CD4-positive, alpha-beta T cell (primary cell): ENCODE measurements at places on chromosomes 1 and 21. TPM values are rescaled to one million over a fixed set of nuclear protein-coding genes. Genes with fewer than 3 reads are reported as not detected.

- H3K36me3 ChIP-seq, result no peaks in the 10 kb centered on the region
- DNase-seq, result no peak
- H3K4me1 ChIP-seq, result peaks cover 16% of the 10 kb centered on the region
- H3K27ac ChIP-seq, result no peak overlapping the region
- no peaks in the 10 kb centered on the region for H3K27me3 ChIP-seq
- no peak overlapping the region for H3K4me3 ChIP-seq
Observed at GRCh38 chr1:226104671-226105121, 42.2 kb downstream of the H3-3A start.

DNA sequence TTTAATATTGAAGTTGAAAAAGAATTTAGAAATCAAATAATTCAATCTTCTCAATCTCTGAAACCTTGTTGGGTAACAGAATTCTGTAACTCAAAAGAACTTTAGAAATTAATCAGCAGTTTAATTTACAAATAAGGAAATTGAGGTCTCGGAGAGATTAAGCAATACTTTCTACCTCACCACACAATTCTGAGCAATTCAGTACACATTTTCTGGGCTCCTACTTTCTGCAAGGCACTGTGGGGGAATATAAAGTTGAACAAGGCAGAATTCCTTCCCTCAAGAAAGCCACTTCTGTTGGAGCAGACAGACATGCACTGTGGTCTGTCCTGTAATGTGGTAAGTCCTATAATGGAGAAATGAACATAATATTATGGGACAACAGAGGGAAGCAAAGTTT lies 47.7 kb downstream of the MEF2D start:
- no peak for DNase-seq
- no peak overlapping the region for H3K27ac ChIP-seq
- H3K36me3 ChIP-seq, result no peaks in the 10 kb centered on the region
- H3K27me3 ChIP-seq, result no peaks in the 10 kb centered on the region

GRCh38 chr1:6500544-6501278 lies 9.2 kb upstream of the PLEKHG5 start:
- no peaks in the 10 kb centered on the region for H3K36me3 ChIP-seq
- no peak overlapping the region for H3K27ac ChIP-seq
- peaks cover 27% of the 10 kb centered on the region for H3K4me1 ChIP-seq
- no peak overlapping the region for H3K4me3 ChIP-seq

- DNase-seq, result no peak
- H3K4me3 ChIP-seq, result no peak overlapping the region
- no peaks in the 10 kb centered on the region for H3K36me3 ChIP-seq
Observed at GRCh38 chr1:59738152-59738551, 76.6 kb upstream of the HOOK1 start.

DNA sequence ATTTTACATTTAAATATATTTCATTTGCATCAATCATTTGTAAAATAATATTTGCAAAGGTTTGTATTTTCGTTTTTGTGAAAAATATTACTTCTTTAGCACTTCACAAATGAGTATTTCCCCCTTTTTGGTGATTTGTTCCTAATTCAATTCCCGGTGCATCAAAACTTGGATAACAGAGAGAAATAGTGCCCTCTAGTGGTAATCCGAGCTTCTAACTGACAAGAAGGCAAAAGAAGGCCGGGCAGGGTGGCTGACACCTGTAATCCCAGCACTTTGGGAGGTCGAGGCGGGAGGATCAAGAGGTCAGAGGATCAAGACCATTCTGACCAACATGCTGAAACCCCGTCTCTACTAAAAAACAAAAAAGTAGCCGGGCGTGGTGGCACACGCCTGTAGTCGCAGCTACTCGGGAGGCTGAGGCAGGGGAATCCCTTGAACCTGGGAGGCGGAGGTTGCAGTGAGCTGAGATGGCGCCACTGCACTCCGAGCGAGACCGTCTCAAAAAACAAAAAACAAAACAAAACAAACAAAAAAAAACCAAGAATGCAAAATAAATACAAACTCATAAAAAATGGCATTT lies 137.7 kb downstream of the COL11A1 start:
- H3K36me3 ChIP-seq, result no peaks in the 10 kb centered on the region
- H3K27me3 ChIP-seq, result no peaks in the 10 kb centered on the region
- no peak overlapping the region for H3K27ac ChIP-seq
- peak; percentile 16 for DNase-seq
- no peak overlapping the region for H3K4me3 ChIP-seq

- no peaks in the 10 kb centered on the region for H3K27me3 ChIP-seq
- H3K4me1 ChIP-seq, result no peaks in the 10 kb centered on the region
- H3K27ac ChIP-seq, result no peak overlapping the region
Observed at GRCh38 chr1:244709476-244710368, 56.8 kb downstream of the DESI2 start.

GRCh38 chr1:246891105-246891504 lies 40.6 kb downstream of the AHCTF1 start:
- H3K27me3 ChIP-seq, result no peaks in the 10 kb centered on the region
- H3K4me1 ChIP-seq, result no peaks in the 10 kb centered on the region
- no peak overlapping the region for H3K4me3 ChIP-seq
- H3K27ac ChIP-seq, result no peak overlapping the region

DNA sequence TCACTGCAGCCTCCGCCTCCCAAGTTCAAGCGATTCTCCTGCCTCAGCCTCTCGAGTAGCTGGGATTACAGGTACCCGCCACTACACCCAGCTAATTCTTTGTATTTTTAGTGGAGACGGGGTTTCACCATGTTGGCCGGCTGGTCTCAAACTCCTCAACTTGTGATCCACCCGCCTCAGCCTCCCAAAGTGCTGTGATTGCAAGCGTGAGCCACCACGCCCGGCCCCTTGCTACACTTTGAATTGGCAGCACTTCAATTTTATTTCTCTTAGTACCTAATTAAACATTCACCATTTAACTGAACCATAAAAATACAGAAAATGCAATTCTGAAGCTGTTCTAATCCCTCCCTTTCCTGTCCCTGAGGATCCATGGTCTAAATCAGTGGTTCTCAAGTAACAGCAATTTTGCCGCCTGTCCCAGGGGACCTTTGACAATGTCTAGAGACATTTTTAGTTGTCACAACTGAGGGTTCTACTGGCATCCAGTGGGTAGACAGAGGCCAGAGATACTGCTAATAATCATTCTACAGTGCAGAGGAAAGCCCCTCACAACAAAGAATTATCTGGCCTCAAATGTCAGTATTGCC lies 4.3 kb upstream of the BCL2L15 start:
- peaks cover 7% of the 10 kb centered on the region for H3K4me1 ChIP-seq
- DNase-seq, result no peak
- no peak overlapping the region for H3K4me3 ChIP-seq

DNA sequence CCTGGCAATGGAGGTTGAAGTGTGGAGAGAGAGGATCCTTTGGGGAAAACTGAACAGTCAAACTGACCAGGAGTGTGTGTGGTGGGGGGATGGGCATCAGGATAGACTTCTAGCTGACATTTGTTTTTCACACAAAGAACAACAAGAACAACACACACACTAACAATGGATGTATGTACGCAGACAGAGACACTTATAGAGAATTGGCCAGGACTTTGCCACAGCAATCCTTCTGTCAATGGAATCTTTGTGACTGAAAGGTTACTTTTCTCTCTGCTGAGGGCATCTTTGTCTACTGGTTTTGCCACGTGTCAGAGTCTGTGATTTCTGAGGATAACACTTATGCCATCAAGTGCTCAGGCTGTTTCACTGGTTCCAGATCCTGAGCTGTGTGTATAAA lies 12.4 kb upstream of the FCGR2A start:
- no peak overlapping the region for H3K4me3 ChIP-seq
- H3K36me3 ChIP-seq, result no peaks in the 10 kb centered on the region
- H3K27me3 ChIP-seq, result peaks cover 57% of the 10 kb centered on the region
- H3K4me1 ChIP-seq, result peaks cover 6% of the 10 kb centered on the region
- no peak for DNase-seq
- no peak overlapping the region for H3K27ac ChIP-seq

- no peak for DNase-seq
- no peak overlapping the region for H3K4me3 ChIP-seq
- H3K36me3 ChIP-seq, result no peaks in the 10 kb centered on the region
- H3K4me1 ChIP-seq, result peaks cover 16% of the 10 kb centered on the region
- no peak overlapping the region for H3K27ac ChIP-seq
Observed at GRCh38 chr1:108878678-108879077, 1.9 kb downstream of the GPSM2 start.

DNA sequence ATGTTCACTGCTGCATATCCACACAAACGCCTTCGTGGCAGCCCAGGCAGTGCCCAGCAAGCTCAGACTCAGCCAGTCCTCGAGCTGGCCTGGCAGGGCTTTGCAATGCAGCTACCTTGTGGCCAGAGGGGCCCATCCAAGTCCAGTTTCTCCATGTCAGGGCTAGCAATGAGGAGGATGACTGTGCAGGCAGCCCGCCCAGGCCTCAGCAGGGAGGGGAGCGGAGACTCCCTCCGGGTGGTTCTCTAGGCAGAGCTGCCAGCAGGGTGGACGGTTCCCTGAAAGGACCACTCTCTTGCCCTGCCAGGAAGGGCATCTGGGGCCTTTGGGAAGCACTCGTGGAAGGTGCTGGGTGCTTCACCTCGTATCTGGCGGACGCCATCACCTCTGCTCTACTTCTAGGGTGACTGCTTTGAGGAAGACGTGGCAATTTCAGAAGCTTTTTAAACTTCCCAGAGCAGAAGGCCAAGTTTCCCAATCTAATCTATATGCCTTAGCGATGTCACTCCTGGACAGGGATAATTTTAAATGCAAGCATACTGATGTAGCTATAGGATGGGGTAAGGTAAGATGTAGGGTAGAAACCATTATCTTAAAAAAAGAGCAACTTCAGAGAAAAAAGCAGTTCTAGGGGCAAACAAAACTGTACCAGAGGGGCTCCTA lies 56.2 kb downstream of the RUNX1 start:
- H3K4me3 ChIP-seq, result no peak overlapping the region
- peaks cover 83% of the 10 kb centered on the region for H3K4me1 ChIP-seq
- peaks cover 23% of the 10 kb centered on the region for H3K36me3 ChIP-seq
- no peak for DNase-seq

DNA sequence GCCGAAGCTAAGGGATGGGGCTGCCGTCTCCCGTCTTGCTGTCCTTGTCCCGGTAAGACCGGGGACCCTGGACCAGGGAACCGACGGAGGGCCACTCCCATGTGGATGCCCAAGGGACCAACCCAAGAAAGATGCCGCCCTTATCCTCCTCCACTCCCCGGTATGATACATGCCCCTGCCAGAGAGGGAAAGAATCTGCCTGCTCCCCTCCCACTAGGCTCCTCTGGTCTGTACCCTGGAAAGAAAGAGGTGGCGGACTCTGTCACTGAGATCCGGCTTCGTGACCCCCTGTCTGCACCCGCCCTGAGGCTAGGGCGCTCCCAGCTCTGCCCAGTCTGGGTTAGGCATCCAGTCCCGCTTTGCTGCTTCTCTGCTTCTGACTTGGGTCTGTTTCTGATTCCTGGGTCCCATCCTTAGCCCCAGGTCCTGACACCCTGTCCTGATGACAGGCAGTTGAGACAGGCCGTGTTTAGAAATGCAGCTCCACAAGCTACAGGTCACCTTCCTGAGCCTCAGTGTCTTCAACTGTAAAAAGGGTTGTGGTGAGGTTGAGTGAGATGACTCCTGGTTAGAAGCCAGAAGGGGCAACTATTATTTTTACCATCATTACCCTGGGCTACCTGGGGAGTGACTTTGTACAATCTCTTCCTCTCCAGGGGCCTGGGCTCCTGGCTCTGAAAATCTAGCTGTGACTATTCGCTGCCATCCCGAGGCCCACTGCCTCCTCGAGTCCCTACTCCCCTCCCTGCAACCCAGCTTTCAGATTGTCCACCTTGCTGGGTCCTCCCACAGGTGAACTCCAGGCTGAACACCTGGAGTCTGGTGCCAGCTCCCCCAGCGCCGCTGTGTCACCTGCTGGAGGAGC lies 3.7 kb downstream of the MATN1 start:
- no peak for DNase-seq
- H3K27ac ChIP-seq, result peak overlapping the region; percentile 100
- H3K36me3 ChIP-seq, result peaks cover 21% of the 10 kb centered on the region
- H3K27me3 ChIP-seq, result no peaks in the 10 kb centered on the region
- peaks cover 56% of the 10 kb centered on the region for H3K4me1 ChIP-seq

GRCh38 chr1:33317354-33317753 lies 3.5 kb downstream of the A3GALT2 start:
- H3K27ac ChIP-seq, result no peak overlapping the region
- H3K4me3 ChIP-seq, result no peak overlapping the region
- no peaks in the 10 kb centered on the region for H3K36me3 ChIP-seq

DNA sequence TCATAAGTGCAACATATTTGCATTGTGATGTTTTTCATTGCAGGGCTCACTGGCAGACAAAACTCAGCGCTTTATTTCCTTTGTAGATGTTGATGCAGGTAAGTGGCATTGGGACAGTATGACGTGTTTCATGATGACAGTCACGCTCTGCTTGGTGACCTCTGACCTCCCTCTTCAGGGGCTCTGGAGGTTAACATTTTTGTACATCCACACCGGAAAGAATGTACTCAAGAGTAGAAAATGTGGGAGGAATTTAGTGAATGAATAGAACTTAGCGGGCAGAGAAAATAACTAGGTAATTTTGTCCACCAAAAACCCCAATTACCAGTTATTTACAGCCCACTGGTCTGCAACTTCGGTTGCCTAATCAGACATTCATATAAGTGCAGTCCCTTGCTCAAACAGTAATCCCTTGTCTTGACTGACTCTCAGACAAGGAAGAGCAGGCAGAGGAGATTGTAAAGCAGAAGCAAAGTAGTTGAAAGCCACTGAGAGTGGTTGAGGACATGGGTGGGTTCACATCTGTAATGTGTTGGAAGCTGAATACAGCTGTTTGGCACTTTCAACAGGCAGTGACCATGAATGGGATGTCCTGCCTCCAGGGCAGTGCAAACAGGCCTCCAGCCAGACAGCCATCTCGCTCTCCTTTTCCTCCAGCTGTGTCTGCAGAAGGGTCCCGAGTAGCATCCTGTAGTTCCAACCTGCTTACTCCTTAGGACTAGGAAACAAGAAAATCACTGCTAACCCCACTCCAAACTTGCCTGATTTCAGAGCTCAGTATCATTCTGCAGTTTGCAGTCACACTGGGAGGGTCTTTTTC lies 188.9 kb downstream of the NRIP1 start:
- H3K36me3 ChIP-seq, result no peaks in the 10 kb centered on the region
- no peak overlapping the region for H3K4me3 ChIP-seq
- H3K27ac ChIP-seq, result no peak overlapping the region

GRCh38 chr1:100187912-100188311 lies 9.9 kb upstream of the LRRC39 start:
- peaks cover 4% of the 10 kb centered on the region for H3K36me3 ChIP-seq
- H3K4me3 ChIP-seq, result no peak overlapping the region
- H3K4me1 ChIP-seq, result no peaks in the 10 kb centered on the region
- no peak overlapping the region for H3K27ac ChIP-seq
- no peaks in the 10 kb centered on the region for H3K27me3 ChIP-seq
- DNase-seq, result no peak

The SYTL1 gene
- total RNA-seq, result 135 TPM

The LCE2C gene
- not detected for total RNA-seq

The KRTAP7-1 gene
- not detected for total RNA-seq

The SPRR3 gene
- total RNA-seq, result not detected

The TNFRSF14 gene
- 191 TPM for total RNA-seq

The ZYG11A gene
- 0.16 TPM for total RNA-seq
